ENCODE measurements at places on chromosomes 5 and 9.

GRCh38 chr5:132059696-132060500, 557 bp upstream of the IL3 start:
- DNase-seq, result no peak

DNA sequence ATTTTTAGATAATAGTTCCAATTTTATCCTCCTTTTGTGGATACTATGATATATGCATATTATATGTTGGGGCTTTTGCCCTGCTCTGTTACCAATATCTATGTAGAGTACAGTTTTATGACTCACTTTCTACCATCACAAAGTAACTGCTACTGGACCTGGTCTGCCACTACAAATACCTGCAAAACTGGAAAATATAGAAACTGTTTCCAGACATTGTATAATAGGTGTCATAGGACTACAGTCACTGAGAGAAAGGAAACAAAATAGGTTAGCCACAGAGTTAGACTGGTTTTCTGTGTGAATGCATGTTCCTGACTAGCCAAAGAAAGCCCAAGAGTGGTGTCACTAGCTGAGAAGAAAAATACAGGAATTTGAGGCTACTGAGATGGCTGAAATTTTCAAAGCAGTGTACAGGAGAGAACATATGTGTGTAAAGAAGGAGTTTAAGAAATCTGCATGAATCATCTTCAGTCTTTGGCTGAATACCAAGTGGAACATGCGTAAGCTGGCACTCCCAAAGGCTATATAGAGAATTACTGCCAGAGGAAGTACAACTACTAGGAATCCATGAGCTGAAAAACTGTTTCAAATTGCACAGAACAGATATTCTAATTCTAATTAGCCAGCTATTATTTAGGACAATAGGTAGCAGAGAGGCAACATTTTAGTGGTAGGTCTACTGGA, 29.0 kb upstream of the FAM174A start:
- DNase-seq, result no peak

DNA sequence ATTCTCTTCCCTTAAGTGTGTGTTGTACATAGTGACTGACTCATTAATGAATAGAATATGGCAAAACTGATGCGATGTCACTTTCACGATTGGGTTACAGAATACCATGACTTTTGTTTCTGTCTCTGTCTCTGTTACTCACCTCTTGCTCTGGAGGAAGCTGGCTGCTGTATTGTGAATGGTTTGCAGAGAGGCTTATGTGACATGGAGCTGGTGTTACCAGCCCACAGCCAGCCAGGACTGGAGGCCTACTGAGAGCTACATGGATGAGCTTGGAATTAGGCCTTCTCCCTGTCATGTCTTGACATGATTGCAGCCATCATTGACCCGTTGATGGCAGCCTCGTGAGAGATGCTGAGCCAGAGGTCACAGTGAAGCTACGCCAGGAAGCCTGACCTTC, 161.9 kb downstream of the TAF11L14 start:
- no peak for DNase-seq

GRCh38 chr5:96177303-96177869, 215.7 kb upstream of the ELL2 start:
- no peak for DNase-seq

DNA sequence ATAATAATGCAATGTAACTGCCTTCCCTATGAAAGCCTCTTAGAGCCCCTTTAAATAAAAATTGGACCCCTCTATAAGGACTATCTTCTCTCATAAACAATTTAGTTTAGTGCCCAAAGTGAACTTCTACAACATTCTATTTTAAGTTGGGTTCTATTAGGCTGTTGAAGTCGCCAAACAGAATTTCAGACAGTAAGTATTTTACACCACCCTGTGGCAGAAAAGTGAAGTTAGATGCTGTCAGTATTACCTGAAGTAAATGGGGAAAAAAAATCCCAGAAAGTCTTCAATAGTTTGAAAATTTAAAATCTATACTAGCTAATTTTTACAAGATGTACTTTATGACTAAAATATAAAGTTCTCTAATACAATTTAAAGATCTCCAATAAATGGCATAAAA, 29.5 kb downstream of the CAAP1 start:
- no peak for DNase-seq

DNA sequence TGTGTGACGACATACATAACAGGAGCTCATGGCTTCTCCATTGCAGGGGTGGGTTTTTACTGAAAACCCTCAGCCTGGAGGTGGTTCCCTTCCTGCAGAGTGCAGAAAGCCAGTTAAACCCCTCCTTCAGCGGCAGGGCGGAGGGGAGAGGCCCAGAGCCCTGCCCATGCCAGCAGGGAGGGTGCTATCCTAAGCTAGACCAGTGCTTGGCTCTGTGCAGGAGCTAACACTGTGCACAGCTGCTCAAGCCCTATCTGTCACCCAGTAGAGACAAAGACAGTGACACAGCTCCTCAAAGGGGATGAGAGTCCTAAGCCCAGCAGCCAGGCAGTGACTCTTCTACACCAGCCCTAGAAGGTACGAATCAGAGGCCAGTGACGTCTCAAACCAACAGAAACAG, 70.0 kb upstream of the ZSWIM6 start:
- no peak for DNase-seq

- no peak for DNase-seq
Observed at GRCh38 chr9:116152390-116152789, 1.2 kb upstream of the PAPPA start.

All from stimulated activated CD8-positive, alpha-beta memory T cell treated with anti-CD3 and anti-CD28 coated beads, Interleukin-15, amount 100 ng/mL, for 48 hours (primary cell).